ENCODE measurements at places on chromosomes 6 and 20. TPM values are rescaled to one million over a fixed set of nuclear protein-coding genes. Genes with fewer than 3 reads are reported as not detected.
A peak's percentile ranks its signal among the peaks of the same experiment; 100 is the strongest.

DNA sequence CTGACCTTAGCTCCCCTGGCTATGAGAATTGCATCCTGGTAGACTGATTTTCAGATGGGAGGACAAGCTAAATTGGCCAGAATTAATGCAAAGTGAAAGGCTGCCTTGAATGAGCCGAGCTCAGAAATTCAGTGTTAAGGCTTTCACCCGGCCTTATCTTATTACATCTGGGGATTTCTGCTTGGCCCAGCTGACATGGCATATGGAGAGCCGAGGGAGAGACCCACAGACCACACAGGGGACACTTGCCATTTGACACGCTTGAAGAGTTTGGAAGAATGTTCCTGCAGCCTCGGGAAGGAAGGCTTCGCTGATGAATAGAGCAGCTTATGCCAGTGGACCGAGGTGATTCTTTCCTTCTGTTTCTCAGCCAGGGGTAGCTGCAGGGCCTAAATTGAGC is 9.0 kb downstream of the MOCS3 start:
- no peak for DNase-seq

- no peak for DNase-seq
These were observed 30.7 kb downstream of the ASIP start for GRCh38 chr20:34271956-34272355.

- DNase-seq = no peak
These were observed 23.0 kb upstream of the IL17A start for GRCh38 chr6:52162940-52163908.

GRCh38 chr6:168956884-168957730 is 296.5 kb downstream of the THBS2 start:
- peak; percentile 78 for DNase-seq

The KIF13A gene
- total RNA-seq = 20.9 TPM

The OR2J2 gene
- total RNA-seq = not detected

The HLA-DMA gene
- total RNA-seq = 41.1 TPM

DNA sequence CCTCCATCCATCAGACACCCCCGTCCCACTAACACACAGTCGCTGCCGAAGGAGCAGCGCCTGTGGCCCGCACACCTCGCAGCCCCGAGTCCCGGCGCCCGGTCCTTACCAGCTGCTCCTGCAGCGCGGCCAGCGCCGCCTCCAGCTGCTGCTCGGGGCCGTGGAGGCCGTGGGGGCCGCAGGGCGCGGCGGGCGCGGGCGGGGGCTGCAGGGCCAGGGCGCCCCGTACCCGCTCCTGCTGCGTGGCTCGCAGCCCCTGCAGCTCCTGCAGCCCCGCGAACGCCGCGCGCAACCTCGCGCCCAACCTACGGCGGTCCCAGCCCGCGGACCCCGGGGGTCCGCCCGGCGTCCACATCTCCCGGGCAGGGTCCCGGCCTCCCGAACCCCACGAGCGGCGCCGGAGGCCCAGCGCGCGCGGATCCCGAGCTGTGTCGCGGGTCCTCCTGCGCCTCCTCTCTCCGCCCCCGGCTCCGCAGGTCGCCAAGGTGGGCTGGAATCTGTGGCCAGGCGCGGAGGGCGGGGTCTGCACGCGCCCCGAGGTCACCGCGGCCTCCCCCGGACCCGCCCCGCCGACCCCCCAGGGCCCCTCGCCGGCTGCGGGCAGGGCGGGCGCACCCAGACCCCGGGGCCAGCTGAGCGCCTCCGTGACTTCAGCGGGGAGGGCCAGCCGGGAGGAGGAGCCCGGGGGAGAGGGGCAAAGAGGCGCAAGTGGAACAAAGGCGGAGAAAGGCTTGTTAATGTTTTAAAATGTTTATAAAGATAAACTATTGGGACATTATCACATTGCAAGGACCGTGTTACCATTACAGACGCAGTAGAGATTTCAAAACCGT is at the start of gene DACT2:
TSS of gene DACT2 (minus strand) at position 499 of the 833 bp plus-strand sequence. CDS start at position 355, 144 bp downstream.
- DNase-seq = no peak

DNA sequence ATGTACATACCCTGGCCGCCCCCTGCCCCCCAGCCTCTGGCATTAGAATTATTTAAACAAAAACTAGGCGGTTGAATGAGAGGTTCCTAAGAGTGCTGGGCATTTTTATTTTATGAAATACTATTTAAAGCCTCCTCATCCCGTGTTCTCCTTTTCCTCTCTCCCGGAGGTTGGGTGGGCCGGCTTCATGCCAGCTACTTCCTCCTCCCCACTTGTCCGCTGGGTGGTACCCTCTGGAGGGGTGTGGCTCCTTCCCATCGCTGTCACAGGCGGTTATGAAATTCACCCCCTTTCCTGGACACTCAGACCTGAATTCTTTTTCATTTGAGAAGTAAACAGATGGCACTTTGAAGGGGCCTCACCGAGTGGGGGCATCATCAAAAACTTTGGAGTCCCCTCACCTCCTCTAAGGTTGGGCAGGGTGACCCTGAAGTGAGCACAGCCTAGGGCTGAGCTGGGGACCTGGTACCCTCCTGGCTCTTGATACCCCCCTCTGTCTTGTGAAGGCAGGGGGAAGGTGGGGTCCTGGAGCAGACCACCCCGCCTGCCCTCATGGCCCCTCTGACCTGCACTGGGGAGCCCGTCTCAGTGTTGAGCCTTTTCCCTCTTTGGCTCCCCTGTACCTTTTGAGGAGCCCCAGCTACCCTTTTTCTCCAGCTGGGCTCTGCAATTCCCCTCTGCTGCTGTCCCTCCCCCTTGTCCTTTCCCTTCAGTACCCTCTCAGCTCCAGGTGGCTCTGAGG is 7.6 kb downstream of the CDKN1A start:
- peak; percentile 35 for DNase-seq

The PHACTR3 gene
- total RNA-seq = 17.9 TPM

All from ovary (tissue), 10 donors.